ENCODE measurements at places on chromosomes 5 and 9.

DNA sequence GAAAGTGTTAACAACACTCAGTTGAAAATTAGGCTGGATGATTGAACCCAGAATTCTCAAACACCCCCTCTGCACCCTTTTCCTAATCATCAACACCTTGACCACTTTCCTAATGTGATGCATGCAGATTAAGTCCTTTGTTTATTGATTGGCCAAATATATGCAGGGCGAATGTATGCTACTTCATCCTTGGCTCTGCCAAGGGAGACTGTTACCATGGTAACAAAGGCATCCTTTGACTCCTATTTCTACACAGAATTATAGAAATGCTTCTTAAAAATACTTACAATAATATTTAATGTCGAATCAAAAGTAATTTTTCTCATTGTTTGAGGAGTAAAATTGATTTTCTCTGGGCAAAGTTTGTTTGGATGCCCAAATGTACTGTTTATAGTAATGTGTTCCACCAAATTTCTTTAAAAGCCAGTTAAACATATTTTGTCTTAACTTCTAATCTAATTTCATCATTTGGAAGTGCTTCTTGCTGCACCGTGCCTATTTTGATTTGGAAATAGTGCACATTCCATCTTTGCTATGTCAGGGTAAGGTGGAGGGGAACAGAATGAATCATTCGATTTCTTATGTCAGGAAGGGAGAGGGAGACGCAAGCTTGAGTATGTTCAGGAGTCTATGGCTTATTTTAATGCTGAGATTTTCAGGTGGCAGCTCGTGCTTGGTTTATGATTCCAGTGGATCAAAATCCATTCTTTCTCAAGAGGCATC is 1384.3 kb upstream of the WWC1 start:
- no peak for DNase-seq

DNA sequence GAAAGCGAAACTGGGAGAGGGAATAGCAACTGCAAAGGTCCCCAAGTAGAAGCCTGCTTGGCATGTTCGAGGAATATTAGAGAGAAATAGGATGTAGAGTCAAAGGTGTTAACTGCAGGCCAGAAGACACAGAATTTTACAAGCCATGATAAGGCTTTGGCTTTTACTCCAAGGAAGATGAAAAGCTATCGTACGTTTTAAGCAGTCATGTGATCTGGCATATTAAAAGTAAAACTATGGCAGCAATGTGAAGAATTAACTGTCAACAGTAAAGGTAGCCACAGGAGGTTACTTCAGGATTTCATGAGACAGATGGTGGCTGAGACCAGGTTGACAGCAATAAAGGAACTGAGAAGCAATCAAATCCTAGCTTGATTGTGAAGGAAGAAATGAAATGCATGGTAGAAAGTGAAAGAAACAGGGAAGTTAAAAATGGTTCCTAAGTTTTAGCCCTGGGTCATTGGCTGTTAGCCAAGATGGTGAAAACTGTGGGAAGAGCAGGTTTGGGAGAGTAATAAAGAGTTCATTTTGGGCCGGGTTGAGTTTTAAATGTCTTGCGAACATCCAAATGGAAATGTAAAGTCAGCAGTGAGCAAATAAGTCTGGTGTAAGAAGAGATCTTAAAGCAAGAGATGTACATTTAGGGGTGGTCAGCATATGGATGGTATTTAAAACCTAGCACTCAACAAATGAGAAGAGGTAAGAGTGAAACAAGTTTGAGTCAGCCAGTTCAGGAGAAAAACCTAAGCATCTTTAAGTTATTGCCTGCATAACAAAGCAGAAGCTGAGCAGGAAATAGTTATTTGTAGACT is 20.3 kb upstream of the TTC33 start:
- no peak for DNase-seq

DNA sequence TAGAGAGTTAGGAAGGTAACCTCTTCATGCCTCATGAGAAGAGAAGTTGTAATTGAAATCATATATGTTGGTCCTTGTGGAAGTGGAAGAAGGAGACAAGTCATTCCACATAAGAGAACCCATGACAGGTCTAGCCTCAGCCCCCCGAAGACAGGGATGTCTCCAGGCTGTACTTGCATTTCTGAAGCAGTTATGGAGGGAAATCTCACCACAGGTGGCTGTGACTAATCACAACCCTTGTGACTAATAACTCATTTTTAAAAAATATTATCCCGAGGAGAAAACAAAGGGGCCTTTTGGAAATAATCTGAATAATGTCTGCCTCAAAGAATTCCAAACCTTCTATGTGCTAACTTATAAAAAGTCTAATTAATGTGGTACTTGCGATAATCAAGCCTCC is 262.1 kb upstream of the RPS23 start:
- no peak for DNase-seq

GRCh38 chr9:3370715-3371114 is 155.1 kb downstream of the RFX3 start:
- no peak for DNase-seq

DNA sequence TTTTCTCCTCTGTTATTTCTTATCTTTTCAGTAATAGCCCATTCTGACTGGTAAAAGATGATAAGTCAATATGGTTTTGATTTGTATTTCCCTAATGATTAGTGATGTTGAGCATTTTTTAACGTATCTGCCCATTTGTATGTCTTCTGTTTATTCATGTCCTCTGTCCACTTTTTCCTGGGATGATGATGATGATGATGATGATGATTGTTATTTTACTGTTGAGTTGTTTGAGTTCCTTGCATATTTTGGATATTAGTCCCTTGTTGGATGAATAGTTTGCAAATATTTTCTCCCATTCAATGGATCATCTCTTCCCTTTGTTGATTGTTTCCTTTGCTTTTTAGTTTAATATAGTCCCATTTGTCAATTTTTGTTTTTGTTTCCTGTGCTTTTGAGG is 27.0 kb downstream of the UTP15 start:
- DNase-seq = no peak

- no peak for DNase-seq
Measured at GRCh38 chr5:91403438-91403837, 20.3 kb upstream of the ARRDC3 start.

- no peak for DNase-seq
Measured at GRCh38 chr9:36823934-36824333, 210.1 kb downstream of the PAX5 start.

GRCh38 chr5:122402955-122403685 is 91.1 kb downstream of the SNCAIP start:
- DNase-seq = no peak

DNA sequence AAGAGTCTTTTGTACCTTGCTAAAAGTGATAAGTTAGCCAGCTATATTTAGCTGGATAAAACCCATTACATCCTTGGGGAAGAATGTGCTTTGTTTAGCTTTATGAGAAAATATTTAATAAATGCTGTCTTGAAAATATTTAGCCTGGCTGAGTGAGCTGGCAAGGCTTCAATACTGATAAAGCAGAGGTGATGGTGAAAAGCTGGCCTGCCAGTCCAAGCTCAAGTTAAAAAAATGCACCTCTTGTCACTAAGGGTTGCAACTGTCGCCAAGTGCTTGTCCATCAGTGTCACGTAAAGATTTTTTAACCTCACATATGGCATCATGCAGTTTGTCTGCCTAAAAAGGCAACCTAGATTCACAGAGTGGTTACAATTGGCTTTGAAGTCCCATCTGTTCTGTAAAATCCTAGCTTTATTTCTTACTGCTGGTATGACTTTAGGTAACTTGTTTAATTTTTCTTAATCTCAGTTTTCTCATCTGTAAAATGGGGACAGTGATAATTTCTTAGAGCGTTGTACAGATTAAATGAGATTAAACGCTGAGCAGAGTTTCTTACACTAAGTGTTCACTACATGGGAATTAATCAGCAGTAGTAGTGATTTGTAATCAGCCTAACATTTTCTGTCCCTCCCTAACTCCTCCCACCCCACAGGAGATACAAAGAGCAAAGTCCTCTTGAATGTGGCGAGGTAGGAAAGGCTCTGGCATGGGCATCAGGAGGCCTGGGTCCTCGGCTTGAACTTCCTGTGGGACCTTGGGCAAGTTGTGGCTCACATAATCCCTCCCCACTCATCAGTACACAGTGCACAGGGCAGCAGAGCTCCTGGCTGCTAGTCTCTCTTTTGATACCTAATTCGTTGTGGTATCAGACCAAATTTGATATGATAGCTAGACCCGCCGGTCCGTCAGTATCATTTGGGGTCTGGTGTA is 48.7 kb downstream of the PIK3R1 start:
- DNase-seq = no peak
